Activated T-helper 17 cell treated with anti-CD3 and anti-CD28 coated beads, Interleukin-2, amount 50 U/mL, for 72 hours (primary cell): ENCODE measurements at places on chromosomes 2 and 18. TPM values are rescaled to one million over a fixed set of nuclear protein-coding genes. Genes with fewer than 3 reads are reported as not detected.

DNA sequence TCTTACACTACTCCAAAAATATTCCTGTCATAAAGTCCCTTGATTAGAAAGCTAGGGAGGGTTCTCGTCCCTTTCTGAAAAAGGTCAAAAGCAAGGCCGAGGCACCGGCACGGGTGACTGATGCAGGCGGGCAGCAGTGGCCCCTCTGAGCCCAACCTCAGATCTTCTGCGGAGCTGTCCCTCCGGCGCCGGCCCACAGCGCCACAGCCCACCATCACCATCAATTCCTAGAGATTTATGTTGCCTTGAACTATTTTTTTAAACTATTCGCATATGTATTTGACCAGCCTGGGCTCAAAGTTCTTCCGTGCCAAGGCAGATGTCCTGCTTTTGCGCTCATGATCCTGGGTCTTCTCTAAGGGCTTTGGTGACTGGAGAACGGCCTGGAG, 26.8 kb downstream of the PRELID3A start:
- ATAC-seq, result no peak
- H3K36me3 ChIP-seq, result no peaks in the 10 kb centered on the region
- no peaks in the 10 kb centered on the region for H3K27me3 ChIP-seq
- no peak overlapping the region for H3K27ac ChIP-seq
- H3K4me3 ChIP-seq, result no peak overlapping the region

GRCh38 chr2:55929476-55929875, 5.9 kb upstream of the EFEMP1 start:
- no peak overlapping the region for H3K4me3 ChIP-seq
- peaks cover 14% of the 10 kb centered on the region for H3K27me3 ChIP-seq
- no peak for ATAC-seq
- H3K4me1 ChIP-seq, result no peaks in the 10 kb centered on the region
- H3K27ac ChIP-seq, result no peak overlapping the region
- H3K36me3 ChIP-seq, result no peaks in the 10 kb centered on the region

GRCh38 chr2:235849489-235849888, 318.7 kb downstream of the GBX2 start:
- no peak for ATAC-seq
- H3K27me3 ChIP-seq, result no peaks in the 10 kb centered on the region
- no peaks in the 10 kb centered on the region for H3K36me3 ChIP-seq
- no peak overlapping the region for H3K4me3 ChIP-seq

DNA sequence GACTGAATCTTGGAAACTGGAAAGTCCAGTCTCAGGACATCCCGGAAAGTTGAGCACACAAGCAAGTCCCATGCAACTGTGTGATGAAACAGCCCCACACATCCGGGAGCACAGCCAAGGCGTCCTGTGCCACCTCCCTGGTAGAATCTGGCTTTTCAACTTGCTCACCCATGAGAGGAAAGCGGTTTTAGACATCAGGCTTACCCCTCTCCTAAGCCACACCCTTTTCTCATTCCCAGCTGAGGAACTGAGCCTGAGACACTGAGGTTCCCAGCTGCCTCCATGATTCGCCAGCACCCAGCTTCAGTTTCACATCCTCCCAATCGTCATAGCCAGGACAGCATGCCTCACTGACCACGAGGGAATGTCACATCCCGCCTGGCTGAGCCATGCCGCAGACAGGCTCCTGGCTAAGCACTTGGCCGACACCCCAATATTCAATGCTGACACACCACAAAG, 60.3 kb downstream of the STEAP3 start:
- no peaks in the 10 kb centered on the region for H3K4me1 ChIP-seq
- H3K27me3 ChIP-seq, result no peaks in the 10 kb centered on the region
- no peak overlapping the region for H3K4me3 ChIP-seq
- H3K36me3 ChIP-seq, result peaks cover 5% of the 10 kb centered on the region
- ATAC-seq, result no peak

GKN1 gene
- total RNA-seq, result not detected

GRCh38 chr2:46023165-46023854, 273.9 kb upstream of the EPAS1 start:
- peaks cover 39% of the 10 kb centered on the region for H3K36me3 ChIP-seq
- H3K4me3 ChIP-seq, result peak overlapping the region; percentile 10
- ATAC-seq, result peak; percentile 63
- H3K4me1 ChIP-seq, result peaks cover 6% of the 10 kb centered on the region

DNA sequence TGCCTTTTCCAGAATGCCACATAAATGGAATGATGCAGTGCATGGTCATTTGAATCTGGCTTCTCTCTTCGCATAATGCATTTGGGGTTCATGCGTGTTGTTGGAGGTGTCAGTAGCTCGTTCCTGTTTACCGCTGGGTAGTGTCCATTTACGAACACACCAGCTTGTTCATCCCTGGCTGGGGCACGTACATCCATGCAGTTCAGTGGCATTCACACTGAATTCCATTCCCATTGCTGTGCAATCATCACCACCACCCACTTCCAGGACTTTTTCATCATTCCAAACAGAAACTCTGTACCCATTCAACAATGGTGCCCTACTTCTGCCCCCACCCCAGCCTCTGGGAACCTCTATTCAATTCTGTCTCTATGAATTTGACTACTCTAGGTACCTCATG, 14.7 kb upstream of the CIDEA start:
- no peak for ATAC-seq
- H3K4me1 ChIP-seq, result no peaks in the 10 kb centered on the region
- peaks cover 19% of the 10 kb centered on the region for H3K27me3 ChIP-seq
- no peaks in the 10 kb centered on the region for H3K36me3 ChIP-seq
- no peak overlapping the region for H3K27ac ChIP-seq

STAMBP gene
- total RNA-seq, result 59.5 TPM

- ATAC-seq, result no peak
- H3K36me3 ChIP-seq, result no peaks in the 10 kb centered on the region
- peaks cover 8% of the 10 kb centered on the region for H3K27me3 ChIP-seq
- no peak overlapping the region for H3K4me3 ChIP-seq
- H3K27ac ChIP-seq, result no peak overlapping the region
- no peaks in the 10 kb centered on the region for H3K4me1 ChIP-seq
These were observed 257.9 kb downstream of the BCL11A start for GRCh38 chr2:60295636-60295962.

- H3K36me3 ChIP-seq, result no peaks in the 10 kb centered on the region
- peaks cover under 1% of the 10 kb centered on the region for H3K4me1 ChIP-seq
- H3K27ac ChIP-seq, result no peak overlapping the region
- no peak for ATAC-seq
- no peak overlapping the region for H3K4me3 ChIP-seq
These were observed 32.2 kb upstream of the MAP3K20 start for GRCh38 chr2:173043476-173043875.

GRCh38 chr18:47932603-47933002, 2.1 kb upstream of the SMAD2 start:
- H3K36me3 ChIP-seq, result peaks cover 24% of the 10 kb centered on the region
- H3K27me3 ChIP-seq, result no peaks in the 10 kb centered on the region
- no peak for ATAC-seq
- peak overlapping the region; percentile 96 for H3K4me3 ChIP-seq

CYP1B1 gene
- total RNA-seq, result 25.5 TPM

CDH7 gene
- total RNA-seq, result not detected

- no peaks in the 10 kb centered on the region for H3K36me3 ChIP-seq
- H3K27ac ChIP-seq, result peak overlapping the region; percentile 95
- H3K27me3 ChIP-seq, result no peaks in the 10 kb centered on the region
- peak overlapping the region; percentile 88 for H3K4me3 ChIP-seq
- peaks cover 60% of the 10 kb centered on the region for H3K4me1 ChIP-seq
These were observed 45.8 kb downstream of the LDLRAD4 start for GRCh38 chr18:13264091-13265007.

REG1B gene
- not detected for total RNA-seq

APCDD1 gene
- not detected for total RNA-seq

BIN1 gene
- 84.0 TPM for total RNA-seq

NEU2 gene
- total RNA-seq, result not detected

DNA sequence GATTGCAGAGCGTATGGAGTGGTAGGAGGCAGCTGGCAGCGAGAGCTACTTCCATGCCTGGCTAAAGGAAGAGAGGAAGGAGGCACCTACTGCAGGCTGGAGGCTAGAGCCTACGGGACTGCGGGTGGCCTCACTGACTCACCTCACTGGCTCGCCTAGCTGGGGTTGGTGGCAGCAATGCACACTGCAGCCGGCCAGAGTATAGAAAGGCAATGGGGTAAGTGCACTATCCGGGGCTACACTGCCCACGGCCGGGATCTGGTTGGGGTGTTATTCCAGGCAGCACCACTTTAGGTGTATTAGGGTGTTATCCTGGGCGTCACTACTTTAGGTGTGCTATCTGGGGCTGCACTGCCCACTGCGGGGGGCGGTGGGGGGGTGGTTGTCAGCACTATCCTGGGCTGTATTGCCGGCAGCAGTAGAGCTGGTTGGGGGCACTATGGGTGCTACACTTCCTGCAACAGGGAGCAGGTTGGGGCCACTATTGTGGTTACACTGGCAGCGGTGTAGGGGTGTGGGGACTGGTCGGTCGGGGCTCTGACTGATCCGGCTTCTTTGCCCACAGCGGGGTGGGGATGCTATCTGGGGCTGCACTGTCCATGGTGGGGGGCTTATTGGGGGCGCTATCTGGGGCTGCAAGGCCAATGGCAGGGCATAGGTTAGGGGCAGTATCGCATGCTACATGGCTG, 33.3 kb upstream of the ANKRD62 start:
- no peak overlapping the region for H3K4me3 ChIP-seq
- no peaks in the 10 kb centered on the region for H3K36me3 ChIP-seq
- no peak overlapping the region for H3K27ac ChIP-seq
- H3K27me3 ChIP-seq, result no peaks in the 10 kb centered on the region
- no peak for ATAC-seq

DNA sequence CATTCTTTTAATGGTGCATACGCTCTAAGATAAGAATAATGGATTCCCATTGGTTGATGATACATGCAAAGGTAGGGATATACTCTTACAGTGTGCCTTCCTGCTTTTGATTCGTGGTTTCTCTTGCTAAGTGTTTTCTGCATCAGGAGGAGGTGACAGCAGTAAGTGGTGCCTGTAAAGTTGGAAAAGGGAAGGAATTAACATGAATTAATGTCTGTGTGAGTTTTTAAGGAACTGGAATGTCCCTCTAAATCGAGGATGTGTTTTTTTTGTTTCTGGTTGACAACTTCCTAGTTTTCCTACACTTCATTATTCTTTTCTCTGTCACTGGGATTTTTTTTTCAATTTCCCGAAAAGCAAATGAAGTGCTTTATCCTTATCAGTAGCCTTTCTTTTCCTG, 54.4 kb downstream of the CRIM1 start:
- no peak overlapping the region for H3K27ac ChIP-seq
- no peaks in the 10 kb centered on the region for H3K36me3 ChIP-seq
- no peak overlapping the region for H3K4me3 ChIP-seq
- peaks cover 4% of the 10 kb centered on the region for H3K27me3 ChIP-seq

GRCh38 chr2:239457586-239458445, 57.0 kb upstream of the HDAC4 start:
- no peak overlapping the region for H3K27ac ChIP-seq
- no peaks in the 10 kb centered on the region for H3K36me3 ChIP-seq
- no peak overlapping the region for H3K4me3 ChIP-seq
- H3K4me1 ChIP-seq, result no peaks in the 10 kb centered on the region

ENOSF1 gene
- total RNA-seq, result 89.8 TPM

DNA sequence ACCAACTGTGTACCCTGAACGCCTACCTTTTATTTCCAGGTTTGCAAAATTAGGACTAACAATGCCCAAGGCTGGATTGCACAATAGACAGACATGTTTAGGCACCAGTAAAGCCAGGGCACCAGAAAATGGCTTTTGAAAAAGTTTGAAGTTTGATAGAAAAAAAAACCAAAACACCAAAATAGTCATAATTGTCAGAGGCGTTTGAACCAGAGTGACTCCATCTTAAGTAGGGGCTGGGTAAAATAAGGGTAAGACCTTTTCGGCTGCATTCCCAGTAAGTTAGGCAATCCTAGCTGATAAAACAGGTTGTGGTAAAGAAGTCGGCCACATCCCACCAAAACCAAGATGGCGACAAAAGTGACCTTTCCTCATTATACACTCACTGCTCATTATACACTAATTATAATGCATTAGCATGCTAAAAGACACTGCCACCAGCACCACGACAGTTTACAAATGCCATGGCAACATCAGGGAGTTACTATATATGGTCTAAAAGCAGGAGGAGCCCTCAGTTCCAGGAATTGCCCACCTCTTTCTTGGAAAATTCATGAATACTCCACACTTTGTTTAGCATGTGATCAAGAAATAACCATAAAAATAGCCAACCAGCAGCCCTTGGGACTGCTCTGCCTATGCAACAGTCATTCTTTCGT, 105.1 kb upstream of the MSH2 start:
- peaks cover 6% of the 10 kb centered on the region for H3K27me3 ChIP-seq
- H3K4me1 ChIP-seq, result no peaks in the 10 kb centered on the region
- no peaks in the 10 kb centered on the region for H3K36me3 ChIP-seq

UGT1A3 gene
- not detected for total RNA-seq

PROKR1 gene
- total RNA-seq, result not detected

GRCh38 chr2:232632904-232633412, 446 bp upstream of the EFHD1 start:
- H3K4me1 ChIP-seq, result peaks cover 6% of the 10 kb centered on the region
- peak overlapping the region; percentile 43 for H3K4me3 ChIP-seq
- H3K36me3 ChIP-seq, result no peaks in the 10 kb centered on the region
- H3K27me3 ChIP-seq, result peaks cover 25% of the 10 kb centered on the region

STAT4 gene
- 51.7 TPM for total RNA-seq

- H3K36me3 ChIP-seq, result no peaks in the 10 kb centered on the region
- H3K27ac ChIP-seq, result no peak overlapping the region
- no peak for ATAC-seq
- no peaks in the 10 kb centered on the region for H3K27me3 ChIP-seq
- H3K4me1 ChIP-seq, result no peaks in the 10 kb centered on the region
- no peak overlapping the region for H3K4me3 ChIP-seq
These were observed 624.7 kb downstream of the LRP1B start for GRCh38 chr2:141506135-141506534.

- no peaks in the 10 kb centered on the region for H3K4me1 ChIP-seq
- no peaks in the 10 kb centered on the region for H3K27me3 ChIP-seq
- no peak overlapping the region for H3K27ac ChIP-seq
These were observed 27.5 kb downstream of the FIGN start for GRCh38 chr2:163708265-163708664.

COLEC12 gene
- not detected for total RNA-seq

- H3K36me3 ChIP-seq, result no peaks in the 10 kb centered on the region
- no peaks in the 10 kb centered on the region for H3K27me3 ChIP-seq
- ATAC-seq, result no peak
- H3K27ac ChIP-seq, result no peak overlapping the region
- no peaks in the 10 kb centered on the region for H3K4me1 ChIP-seq
These were observed 23.9 kb downstream of the ABCG5 start for GRCh38 chr2:43814711-43815110.

DNA sequence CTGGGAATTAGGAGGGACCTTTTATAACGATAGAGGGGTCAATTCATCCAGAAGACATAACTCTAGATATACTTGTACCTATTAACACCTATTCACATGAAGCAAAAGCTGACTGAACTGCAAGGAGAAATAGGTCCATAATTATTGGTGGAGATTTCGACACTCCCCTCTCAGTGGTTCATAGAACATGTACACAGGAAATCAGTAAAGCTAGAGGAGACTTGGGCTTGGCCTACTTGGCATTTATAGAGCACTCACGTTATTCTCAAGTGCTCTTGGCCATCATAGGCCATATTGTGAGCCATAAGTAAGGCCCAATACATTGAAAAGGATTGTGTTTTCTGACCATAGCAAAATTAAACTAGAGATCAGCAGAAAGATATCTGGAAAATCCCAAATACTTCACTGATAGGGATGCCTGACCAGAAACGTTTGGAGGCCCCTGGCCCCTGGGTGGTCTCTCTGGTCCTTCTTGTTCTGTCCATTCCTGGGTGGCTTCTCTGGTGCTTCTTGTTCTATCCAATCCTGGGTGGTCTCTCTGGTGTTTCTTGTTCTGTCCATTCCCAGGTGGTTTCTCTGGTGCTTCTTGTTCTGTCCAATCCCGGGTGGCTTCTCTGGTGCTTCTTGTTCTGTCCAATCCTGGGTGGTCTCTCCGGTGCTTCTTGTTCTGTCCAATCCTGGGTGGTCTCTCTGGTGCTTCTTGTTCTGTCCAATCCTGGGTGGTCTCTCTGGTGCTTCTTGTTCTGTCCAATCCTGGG, 49.0 kb downstream of the SNED1 start:
- no peak for ATAC-seq
- H3K4me1 ChIP-seq, result no peaks in the 10 kb centered on the region
- no peaks in the 10 kb centered on the region for H3K36me3 ChIP-seq
- no peak overlapping the region for H3K4me3 ChIP-seq

PIEZO2 gene
- not detected for total RNA-seq
